ENCODE measurements at places on chromosomes 1 and 21.

GRCh38 chr1:20361401-20361800, 70.7 kb downstream of the VWA5B1 start:
- no peak for DNase-seq

DNA sequence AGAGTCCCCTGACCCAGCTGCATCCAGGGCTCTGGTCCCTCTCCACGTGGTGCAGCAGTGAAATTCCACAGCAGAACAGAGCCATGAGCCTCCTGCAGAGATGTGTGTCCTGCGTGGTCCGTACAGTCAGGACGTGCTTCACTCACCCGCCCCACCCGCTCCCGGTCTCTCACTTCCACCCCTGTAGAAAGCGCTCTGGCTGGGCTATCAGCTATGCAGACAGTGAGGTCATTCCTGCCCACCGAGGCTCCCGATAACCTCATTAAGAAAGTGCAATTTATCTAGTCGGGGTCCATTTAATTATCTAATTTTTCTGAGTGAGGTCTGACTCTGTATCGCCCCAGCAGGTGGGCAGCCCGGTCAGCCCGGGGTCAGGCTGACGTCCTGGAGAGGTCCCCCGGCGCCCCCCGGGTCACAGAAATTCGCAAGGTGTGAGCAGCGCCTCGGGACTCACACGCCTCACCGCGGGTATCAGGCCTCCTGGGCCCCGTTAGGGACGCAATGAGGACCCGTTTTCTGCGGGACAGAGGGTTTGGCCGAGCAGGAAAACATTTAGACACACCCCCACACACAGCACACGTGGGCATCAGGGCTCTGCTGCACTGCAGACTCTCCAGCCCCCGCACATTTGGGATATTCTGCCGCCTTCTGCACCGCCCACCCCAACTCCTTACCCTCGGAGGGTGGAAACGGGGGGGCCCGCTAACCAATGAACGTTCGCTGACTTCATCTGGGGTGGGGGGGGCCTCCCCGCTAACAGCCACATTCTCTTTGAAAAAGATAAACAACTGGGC, 76.7 kb downstream of the PRDM16 start:
- no peak for DNase-seq

- DNase-seq, result no peak
These were observed 24.8 kb downstream of the TNFRSF8 start for GRCh38 chr1:12087797-12088314.

GRCh38 chr1:232872284-232872683, 67.1 kb downstream of the MAP10 start:
- DNase-seq, result no peak

- no peak for DNase-seq
These were observed 1.5 kb downstream of the AJAP1 start for GRCh38 chr1:4655674-4656532.

GRCh38 chr1:37752213-37752582, 12.7 kb downstream of the EPHA10 start:
- DNase-seq, result no peak

- no peak for DNase-seq
These were observed 207.1 kb downstream of the HIVEP3 start for GRCh38 chr1:41711581-41711980.

DNA sequence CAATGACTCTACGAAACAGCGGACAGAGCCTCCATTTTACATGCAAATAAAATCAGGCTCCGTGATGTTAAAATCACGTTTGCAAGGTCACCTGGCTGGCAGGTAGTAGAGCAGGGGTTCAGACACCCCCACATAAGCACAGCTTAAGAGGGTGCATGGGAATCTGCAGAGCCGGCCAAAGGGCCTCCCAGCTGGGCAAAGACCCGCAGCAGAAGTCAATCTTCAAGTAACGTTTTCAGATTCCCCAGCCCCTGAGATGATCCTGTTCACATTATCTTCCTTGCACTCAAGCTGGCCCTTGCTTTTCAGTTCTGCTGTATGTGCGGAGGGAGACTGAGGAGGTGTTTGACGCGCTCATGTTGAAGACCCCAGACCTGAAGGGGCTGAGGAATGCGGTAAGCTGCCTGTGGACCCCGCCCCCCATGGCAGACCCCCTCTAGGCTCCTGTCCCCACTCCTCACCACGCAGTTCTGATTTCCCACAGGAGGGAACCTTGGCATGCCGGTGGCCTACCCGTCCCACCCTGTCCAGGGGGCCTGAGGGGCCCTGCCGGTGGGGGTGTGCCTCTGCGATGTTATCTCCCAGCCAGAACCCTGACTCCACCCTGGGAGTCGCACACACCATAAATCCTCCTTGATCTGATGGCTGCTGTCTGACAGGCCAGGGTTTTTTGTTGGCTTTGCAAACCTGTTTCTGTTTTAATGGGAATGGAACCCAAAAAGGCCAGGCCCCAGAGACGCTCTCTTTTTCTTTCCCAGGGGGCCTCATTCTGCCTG, 28.2 kb downstream of the GRHL3 start:
- no peak for DNase-seq

- DNase-seq, result no peak
These were observed 10.3 kb downstream of the INSRR start for GRCh38 chr1:156848461-156849150.

GRCh38 chr1:184513421-184513820, 126.6 kb downstream of the C1orf21 start:
- no peak for DNase-seq

GRCh38 chr1:85413169-85413568, 51.8 kb downstream of the DDAH1 start:
- no peak for DNase-seq

- no peak for DNase-seq
These were observed 110.8 kb downstream of the RABGAP1L start for GRCh38 chr1:174269989-174270651.

GRCh38 chr1:91402023-91402422, 2.6 kb downstream of the HFM1 start:
- DNase-seq, result no peak

DNA sequence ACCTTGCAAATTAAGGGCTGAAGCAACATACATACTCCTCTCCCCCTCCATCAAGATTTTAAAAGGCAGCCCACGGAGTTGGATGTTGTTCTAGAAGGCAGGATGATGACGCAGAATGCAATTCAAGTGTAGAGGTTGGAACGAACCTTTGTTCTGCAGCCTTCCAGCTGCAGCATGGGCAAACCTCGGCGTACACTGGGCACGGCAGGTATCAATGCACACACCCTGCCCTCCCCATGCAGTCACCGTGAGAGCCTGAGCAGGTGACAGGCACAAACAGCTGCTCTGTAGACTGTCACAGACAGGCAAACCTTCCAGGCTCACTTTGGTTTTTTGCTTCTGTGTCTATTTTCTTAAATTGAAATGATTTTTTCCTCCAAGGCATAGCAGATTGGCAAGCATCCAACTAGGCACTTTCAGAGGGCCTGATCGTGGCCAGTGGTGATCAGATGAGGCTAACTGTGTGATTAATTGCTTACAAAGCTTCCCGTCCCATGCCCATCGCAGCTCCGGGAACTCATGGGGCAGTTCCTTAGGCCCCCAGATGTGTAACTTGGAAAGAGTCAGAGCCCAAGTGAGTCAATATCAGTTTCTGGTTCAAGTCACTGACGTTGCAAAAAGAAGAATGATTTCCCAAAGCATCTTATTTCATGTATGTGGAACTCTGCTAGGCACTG, 82.3 kb downstream of the ITPKB start:
- DNase-seq, result no peak

GRCh38 chr1:36160949-36161485, 5.1 kb downstream of the MAP7D1 start:
- DNase-seq, result no peak

- no peak for DNase-seq
These were observed 898 bp upstream of the PTGS2 start for GRCh38 chr1:186681121-186681520.

DNA sequence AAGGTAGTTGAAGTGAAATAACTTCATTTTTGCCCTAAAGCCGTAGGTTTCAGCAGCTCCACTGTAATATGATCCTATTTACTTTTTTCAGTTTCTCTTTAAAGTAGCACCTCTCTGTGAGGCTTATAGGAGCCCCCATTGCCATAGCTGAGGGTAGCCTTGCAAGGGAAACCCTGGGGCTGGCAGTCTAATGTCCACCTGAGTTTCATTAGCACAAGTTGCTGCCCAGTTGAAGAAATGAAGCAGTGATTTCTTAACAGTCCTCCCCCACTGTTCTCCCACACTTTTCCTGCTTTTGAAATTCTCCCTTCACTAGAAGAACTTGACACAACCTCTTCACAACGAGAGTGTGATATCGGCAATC, 1.5 kb downstream of the HMCN1 start:
- DNase-seq, result no peak

- no peak for DNase-seq
These were observed 435.4 kb downstream of the RPS6KC1 start for GRCh38 chr1:213486488-213486887.

DNA sequence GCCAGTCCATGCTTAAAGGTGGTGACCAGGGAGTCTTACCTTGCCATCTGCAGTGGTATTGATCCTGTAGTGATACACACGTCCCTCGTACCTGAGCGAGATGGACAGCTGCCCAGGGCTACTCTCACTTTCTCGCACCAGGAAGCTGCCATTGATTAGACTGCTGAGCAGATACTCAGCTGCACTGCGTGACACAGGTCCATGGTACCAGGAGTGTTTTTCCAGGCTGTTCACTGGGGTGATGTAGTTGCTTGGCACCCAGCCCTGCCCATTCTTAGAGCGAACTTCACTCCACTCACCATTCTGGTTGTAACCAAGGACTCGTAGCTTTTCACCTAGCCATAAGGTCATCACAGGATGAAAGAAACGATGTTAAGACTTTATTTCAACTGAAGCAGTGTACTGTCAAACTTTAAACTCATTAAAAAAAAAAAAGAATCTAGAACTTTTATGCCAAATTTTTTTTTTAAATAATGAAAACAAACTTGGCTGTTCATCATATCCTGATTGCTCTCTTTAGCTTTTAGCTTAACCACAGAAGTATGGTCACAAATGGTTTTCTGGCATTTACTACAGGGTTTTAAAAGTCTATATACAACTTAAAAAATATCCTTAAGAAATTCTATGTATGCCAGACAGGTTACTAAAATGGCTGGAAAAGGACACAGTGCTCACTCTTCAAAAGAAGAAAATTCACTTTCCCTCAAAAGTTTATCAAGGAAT, 44.6 kb downstream of the TOR3A start:
- DNase-seq, result no peak

All from cerebellar nuclear complex (tissue), 1 donor.